ENCODE measurements at places on chromosomes 5 and 9.

GRCh38 chr5:173202266-173202875, 32.6 kb downstream of the NKX2-5 start:
- DNase-seq, result no peak

DNA sequence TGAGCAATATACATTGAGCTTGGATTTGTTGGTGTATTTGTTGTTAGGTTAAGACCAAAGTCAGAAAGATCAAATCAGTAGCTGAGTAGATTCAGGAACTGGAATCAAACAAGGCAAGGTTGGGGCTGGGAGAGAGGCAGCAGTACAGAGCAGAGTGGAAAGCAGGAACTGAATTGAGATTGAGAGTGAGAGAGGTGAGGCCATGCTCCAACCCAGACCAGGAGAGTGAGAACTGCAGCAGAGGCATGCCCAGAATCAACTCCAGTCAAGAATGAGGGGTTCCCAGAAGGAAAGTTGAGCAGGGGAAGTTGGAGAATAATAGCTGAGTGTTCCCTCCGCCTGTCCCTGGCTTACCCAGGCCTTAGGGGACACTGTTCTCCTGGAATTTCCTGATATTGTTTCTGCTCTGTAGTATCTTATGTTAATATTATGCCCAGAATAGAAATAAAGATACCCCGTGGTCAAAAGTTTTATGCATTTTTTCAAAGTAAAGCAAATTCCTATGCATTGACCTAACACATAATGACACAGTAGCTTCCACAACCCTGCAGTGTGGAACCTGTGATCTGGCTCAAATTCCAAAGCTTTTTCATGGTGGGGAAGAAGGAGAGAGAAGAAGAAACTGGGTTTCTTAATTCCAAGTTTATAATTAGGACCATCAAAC, 82.7 kb downstream of the SV2C start:
- no peak for DNase-seq

GRCh38 chr9:8297047-8297446, 497.5 kb upstream of the DMAC1 start:
- no peak for DNase-seq

DNA sequence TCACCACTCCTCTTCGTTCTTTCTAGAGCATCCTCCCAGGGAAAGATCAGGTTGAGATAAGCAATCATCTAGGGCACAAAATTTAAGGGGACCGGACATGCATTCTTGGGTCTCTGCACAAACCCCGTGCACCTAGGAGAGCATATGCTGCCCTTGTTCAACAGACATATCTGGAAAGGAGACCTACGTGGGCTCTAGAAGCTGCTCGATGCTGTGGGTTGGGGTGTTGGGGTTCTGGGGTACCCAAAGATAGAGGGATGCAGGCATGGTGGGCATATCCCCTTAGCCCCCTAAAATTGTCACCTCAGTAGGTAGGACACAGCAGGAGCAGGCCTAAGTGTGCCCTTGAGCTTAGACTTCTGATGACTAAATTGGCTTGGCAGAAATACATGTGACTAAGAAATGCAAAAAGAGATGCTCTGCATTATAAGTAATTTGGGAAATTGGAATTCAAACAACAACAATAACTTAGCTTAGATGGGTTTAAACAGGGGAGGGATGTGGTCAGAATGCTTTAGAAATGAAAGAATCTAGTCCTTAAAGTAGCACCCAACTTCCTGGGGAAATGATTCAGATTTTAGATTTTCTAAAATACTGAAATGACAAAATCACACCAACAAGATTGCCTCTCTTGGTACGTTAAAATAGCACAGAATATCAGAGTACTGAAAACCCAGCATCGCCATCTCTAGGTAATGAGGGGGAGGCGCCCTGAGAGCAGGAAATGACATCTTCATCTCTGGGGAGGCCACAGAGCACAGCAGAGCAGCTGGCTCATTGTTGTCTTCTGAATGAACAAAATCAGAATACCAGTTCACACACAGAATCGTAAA, 172.3 kb downstream of the GNA14 start:
- no peak for DNase-seq

DNA sequence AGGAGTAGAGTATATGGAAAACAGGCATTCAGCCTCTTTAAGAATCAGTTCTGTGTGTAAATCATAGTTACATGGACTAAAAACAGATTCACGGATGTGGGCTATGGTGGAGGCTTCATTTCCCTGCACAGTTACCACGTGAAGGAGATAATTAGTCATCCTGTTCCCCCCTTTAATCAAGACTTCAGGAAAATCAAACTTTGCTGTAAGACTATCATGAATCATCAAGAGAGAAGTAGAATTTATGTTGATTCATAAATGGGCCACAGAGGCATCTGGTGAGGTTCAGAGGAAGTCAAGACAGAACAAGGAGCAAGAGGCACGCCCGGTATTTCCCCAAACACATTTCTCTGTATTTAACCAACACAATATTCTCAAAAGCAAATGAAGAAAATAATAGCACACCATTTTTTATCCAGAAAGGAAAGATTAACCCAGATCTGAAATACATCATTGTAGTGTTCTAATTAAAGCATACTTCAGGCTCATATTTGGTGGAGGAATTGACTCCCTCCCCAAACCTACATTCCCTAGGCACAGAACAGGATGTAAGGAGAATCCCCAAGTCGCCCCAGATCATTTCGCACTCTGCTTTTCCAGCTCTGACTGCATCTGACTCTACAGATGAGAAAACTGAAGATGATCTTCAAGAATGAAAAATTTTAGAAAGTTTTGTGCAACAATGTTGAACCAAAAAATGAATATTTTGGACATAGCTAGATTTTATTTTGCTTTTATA, 175.8 kb upstream of the GAS1 start:
- no peak for DNase-seq

GRCh38 chr9:104921067-104921741, 6.8 kb downstream of the ABCA1 start:
- no peak for DNase-seq

- no peak for DNase-seq
Measured at GRCh38 chr9:135289081-135289491, 190.5 kb upstream of the PPP1R26 start.

- peak; percentile 3 for DNase-seq
Measured at GRCh38 chr5:122844910-122845228, 544 bp upstream of the SNX24 start.

DNA sequence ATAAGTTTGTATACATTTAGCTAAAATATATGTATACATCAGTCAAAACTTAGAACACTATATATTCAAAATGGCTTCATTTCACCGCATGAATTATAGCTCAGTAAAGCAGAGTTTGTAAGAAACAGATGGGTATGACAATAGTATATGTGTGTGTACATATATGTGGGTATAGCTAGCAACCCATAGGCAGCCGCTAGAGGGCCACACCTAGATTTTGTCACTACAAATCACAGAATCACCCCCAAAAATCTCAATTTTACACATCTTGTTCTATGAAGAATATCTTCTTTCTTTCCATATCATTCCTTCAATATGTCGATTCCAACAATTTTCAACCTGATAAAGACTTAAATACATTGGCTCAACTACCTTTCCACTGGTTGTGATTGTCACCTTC, 357.8 kb upstream of the CCNG1 start:
- DNase-seq, result peak; percentile 7

GRCh38 chr5:151254556-151254955, 1.6 kb downstream of the GM2A start:
- no peak for DNase-seq

- DNase-seq, result no peak
Measured at GRCh38 chr9:32399110-32399815, 14.8 kb downstream of the ACO1 start.

- no peak for DNase-seq
Measured at GRCh38 chr5:133440467-133441115, 171.8 kb downstream of the FSTL4 start.

GRCh38 chr5:79269733-79270166, 33.8 kb downstream of the JMY start:
- no peak for DNase-seq

- DNase-seq, result no peak
Measured at GRCh38 chr5:3320317-3320875, 275.2 kb upstream of the IRX1 start.

DNA sequence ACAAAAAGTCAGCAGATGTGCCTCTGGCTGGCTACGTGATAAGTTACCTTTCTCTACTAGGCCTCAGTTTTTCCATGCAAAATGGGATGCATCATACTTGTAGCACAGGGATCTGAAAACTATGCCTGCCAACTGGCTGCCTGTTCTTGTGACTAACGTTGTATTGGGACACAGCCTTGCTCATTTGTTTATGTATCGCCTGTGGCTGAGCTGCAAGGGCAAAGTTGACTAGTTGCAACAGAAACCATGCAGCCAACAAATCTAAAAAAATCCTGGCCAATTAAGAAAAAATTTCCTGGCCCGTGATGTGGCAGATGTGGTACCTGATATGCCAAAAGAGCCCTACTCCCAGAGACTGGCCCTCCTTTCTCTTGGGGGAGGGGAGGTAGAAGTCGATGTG, 131.3 kb downstream of the SEC61B start:
- no peak for DNase-seq

DNA sequence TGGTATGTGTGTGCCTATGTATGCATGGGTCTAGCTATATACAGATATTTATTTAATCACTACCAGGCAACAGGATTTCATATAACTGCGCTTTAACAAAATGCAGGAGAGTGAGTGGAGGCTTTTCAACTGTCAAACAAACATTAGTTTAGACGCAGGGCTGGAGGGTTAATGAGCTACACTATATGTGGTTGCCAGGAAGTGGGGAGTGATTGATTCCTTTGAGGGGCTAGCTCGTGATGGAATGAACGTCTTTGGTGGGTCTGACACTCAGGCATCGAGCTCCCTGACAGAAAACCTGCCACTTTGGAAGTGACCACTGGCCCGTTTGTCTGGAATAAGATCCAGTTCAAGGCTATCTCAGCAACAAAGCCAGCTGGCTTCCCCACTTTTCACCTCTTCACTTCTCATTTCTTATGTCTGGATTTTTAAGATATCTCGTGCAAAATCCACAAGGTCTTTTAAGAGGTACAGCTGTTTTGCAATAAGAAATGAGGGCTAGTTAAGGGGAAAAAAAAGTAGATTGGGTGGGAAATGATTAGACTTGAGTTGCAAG, 78.0 kb downstream of the CFAP77 start:
- DNase-seq, result no peak
